ENCODE measurements at places on chromosomes 12 and 14.
A peak's percentile ranks its signal among the peaks of the same experiment; 100 is the strongest.

GRCh38 chr12:52268212-52268611, 6.2 kb upstream of the KRT86 start:
- no peak for DNase-seq

DNA sequence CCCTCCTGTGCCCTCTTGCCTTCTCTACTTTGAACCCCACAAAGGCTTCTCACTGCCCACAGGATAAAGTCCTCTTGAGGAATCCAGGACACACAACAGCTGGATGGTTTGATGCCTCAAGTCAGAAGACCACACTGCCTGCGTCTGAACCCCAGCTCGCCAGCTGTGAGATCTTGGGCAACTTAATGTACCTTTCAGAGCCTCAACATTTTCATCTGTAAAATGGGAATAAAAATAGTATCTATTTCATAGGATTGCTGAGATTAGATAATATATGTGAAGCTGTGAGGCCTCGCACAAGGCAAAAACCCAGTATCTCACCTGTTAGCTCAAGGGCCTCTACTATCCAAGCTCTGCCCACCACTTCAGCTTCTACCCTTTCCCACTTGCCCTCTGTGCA, 2.3 kb downstream of the CINP start:
- DNase-seq = no peak

- no peak for DNase-seq
Observed at GRCh38 chr12:50545213-50545612, 40.4 kb downstream of the DIP2B start.

- no peak for DNase-seq
Observed at GRCh38 chr12:133217219-133217618, 18.5 kb downstream of the ANHX start.

DNA sequence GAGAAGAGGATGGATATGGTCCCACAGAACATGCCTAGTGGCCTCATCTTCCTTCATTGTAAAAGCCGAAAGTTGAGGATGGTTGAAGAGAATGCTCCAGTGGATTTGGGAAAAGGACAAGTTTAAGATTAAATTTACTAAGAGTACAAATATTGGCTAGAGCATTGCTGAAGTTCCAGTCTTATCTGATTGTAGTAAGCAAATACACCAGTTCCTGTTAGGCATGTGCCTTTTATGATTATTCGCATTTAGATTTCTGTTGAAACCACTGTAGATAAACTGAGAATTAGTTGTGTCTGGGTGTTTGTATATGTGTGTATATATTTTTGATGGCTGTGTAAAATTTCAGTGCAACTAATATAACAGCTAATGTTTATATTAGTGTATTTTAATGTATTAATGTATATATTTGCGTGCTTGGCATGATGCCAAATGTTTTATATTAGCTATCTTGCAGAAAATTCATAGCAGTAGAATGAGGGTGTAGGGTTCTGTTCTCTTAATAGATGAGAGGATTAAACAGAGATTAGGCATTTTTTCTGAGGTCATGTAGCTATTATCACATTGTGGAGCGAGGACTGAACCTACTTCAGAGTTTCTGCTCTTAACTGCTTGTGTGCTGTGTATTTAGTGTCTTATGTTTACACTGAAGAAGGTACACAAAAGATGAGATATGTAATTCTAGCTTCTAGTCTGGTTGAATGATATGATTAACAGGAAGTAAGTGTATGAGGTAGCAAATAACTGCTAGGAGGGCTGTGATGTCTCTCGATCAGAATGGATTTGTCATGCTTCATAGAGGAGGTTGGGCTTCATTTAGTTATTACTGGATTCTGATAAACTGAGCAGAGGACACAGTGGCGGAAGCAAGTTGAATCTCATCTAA, 21.1 kb downstream of the FKBP3 start:
- no peak for DNase-seq

DNA sequence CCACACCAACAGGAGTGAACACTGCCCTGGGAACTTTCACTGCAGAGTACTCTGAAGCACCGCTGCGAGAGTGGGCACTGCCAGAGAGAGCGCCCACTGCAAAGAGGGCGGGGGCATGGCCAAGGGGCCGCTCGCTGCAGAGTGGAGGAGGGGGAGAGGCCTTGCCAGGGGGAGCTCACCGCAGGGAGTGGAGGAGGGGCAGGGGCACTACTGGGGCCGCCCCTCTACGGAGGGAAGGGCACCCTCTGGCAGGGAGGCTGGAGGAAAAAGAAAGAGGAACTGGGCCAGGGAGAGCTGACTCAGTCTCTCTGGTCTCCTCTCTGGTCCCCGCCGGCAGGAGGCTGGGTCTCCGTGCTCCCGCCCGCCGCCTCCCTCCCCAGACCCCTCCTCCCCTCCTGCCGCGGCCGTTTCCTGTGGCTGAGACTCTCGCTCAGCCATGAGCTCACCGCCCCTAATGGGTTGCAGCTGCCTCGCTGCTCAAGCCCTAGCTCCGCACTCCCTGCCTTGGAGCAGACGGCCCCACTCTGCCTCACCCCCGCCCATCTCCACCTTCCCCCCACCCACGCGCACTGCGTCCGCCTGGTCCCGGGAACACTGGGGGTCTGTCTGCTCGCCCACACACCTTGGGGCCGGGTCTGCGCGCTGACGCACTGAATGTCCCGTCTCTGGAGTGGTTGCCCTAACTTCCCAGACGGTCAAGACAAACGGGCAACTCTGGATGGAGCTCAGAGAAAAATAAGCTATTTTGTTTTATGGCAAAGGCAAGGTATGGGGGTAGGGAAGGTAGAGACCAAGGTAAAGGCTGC, 1.3 kb downstream of the ARHGEF40 start:
- peak; percentile 91 for DNase-seq
